ENCODE measurements at places on chromosomes 6 and 20. TPM values are rescaled to one million over a fixed set of nuclear protein-coding genes. Genes with fewer than 3 reads are reported as not detected.
A peak's percentile ranks its signal among the peaks of the same experiment; 100 is the strongest.

- H3K4me3 ChIP-seq = no peak overlapping the region
- H3K27ac ChIP-seq = peak overlapping the region; percentile 14
- no peak for DNase-seq
- H3K36me3 ChIP-seq = peaks cover 31% of the 10 kb centered on the region
Measured at GRCh38 chr6:136696238-136696637, 96.0 kb downstream of the MAP3K5 start.

DNA sequence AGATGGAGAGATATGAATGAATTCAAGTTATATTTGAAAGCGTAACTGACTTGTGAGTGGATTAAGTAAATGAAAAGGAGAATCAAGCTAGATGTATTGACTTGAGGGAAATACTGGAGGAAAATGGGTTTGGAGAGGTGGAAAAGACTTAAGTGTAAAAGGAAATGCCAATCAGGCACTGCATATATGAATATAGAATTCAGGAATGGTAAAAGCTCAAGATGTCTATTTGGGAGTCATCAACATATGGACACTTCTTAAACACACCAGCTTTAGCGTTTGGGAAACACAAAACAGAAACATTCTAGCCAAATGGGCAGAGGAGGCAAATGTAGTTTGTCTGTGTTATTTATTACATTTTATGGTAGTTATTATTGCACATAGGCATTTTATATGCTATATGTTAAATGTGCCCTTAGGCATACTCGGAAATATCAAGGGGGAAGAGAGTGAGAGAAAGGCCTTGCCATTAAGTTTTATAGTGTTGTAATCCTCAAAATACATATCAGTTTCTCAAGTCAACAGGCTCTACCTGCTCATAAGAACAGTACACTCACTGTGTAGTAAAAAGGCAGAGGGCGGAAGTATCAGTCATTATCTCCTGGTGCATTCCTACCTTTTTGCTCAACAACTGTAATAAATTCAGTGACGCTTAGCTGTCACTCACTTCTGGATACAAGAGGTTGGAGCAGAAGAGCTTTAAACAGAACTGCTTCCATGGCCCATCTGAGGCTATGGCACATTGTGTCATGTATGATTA, 33.7 kb upstream of the ME1 start:
- no peaks in the 10 kb centered on the region for H3K4me1 ChIP-seq
- H3K4me3 ChIP-seq = no peak overlapping the region
- no peaks in the 10 kb centered on the region for H3K27me3 ChIP-seq
- DNase-seq = no peak
- no peaks in the 10 kb centered on the region for H3K36me3 ChIP-seq
- no peak overlapping the region for H3K27ac ChIP-seq

- no peak for DNase-seq
- no peak overlapping the region for H3K27ac ChIP-seq
- no peaks in the 10 kb centered on the region for H3K36me3 ChIP-seq
- no peaks in the 10 kb centered on the region for H3K27me3 ChIP-seq
- peaks cover 6% of the 10 kb centered on the region for H3K4me1 ChIP-seq
Measured at GRCh38 chr6:46879003-46879402, 42.7 kb downstream of the ADGRF5 start.

- no peaks in the 10 kb centered on the region for H3K27me3 ChIP-seq
- peaks cover 26% of the 10 kb centered on the region for H3K36me3 ChIP-seq
- H3K27ac ChIP-seq = peak overlapping the region; percentile 1
- no peak for DNase-seq
- H3K4me1 ChIP-seq = peaks cover 21% of the 10 kb centered on the region
Measured at GRCh38 chr6:89085409-89086205, 5.1 kb downstream of the PNRC1 start.

GRCh38 chr6:168097221-168097620, 18.2 kb upstream of the FRMD1 start:
- H3K4me3 ChIP-seq = no peak overlapping the region
- no peaks in the 10 kb centered on the region for H3K36me3 ChIP-seq
- H3K27me3 ChIP-seq = peaks cover 31% of the 10 kb centered on the region
- peak overlapping the region; percentile 34 for H3K27ac ChIP-seq

- H3K4me1 ChIP-seq = peaks cover 19% of the 10 kb centered on the region
- DNase-seq = no peak
- no peaks in the 10 kb centered on the region for H3K36me3 ChIP-seq
- no peaks in the 10 kb centered on the region for H3K27me3 ChIP-seq
Measured at GRCh38 chr6:121521164-121521555, 85.7 kb downstream of the GJA1 start.

GRCh38 chr6:129662980-129663431, 47.0 kb downstream of the ARHGAP18 start:
- H3K27ac ChIP-seq = no peak overlapping the region
- H3K4me1 ChIP-seq = peaks cover 22% of the 10 kb centered on the region
- no peak for DNase-seq
- no peaks in the 10 kb centered on the region for H3K36me3 ChIP-seq

GRCh38 chr6:110761371-110761770, 53.9 kb downstream of the CDK19 start:
- no peak overlapping the region for H3K27ac ChIP-seq
- H3K4me3 ChIP-seq = no peak overlapping the region
- H3K27me3 ChIP-seq = no peaks in the 10 kb centered on the region
- DNase-seq = no peak
- H3K4me1 ChIP-seq = peaks cover 7% of the 10 kb centered on the region

DNA sequence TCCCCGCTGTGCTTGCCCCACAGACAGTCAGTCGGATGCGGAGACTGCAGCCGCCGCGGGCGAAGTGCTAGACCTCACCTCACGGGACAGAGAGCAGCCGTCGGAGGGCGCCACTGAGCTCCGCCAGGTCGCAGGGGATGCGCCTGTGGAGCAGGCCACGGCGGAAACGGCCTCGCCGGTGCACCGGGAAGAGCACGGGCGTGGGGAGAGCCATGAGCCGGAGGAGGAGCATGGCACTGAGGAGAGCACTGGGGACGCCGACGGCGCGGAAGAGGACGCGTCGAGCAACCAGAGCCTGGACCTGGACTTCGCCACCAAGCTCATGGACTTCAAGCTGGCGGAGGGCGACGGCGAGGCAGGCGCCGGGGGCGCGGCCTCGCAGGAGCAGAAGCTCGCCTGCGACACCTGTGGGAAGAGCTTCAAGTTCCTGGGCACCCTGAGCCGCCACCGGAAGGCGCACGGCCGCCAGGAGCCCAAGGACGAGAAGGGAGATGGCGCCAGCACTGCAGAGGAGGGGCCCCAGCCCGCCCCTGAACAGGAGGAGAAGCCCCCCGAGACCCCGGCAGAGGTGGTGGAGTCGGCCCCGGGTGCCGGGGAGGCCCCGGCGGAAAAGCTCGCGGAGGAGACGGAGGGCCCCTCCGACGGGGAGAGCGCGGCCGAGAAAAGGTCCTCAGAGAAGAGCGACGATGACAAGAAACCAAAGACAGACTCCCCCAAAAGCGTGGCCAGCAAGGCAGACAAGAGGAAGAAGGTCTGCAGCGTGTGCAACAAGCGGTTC, 66.4 kb downstream of the SSR1 start:
- peaks cover 20% of the 10 kb centered on the region for H3K4me1 ChIP-seq
- H3K4me3 ChIP-seq = no peak overlapping the region
- peaks cover 78% of the 10 kb centered on the region for H3K36me3 ChIP-seq
- DNase-seq = no peak
- no peak overlapping the region for H3K27ac ChIP-seq

- peak; percentile 6 for DNase-seq
- no peaks in the 10 kb centered on the region for H3K36me3 ChIP-seq
- H3K27me3 ChIP-seq = no peaks in the 10 kb centered on the region
- H3K4me3 ChIP-seq = no peak overlapping the region
Measured at GRCh38 chr6:10434235-10434634, 19.4 kb upstream of the TFAP2A start.

DNA sequence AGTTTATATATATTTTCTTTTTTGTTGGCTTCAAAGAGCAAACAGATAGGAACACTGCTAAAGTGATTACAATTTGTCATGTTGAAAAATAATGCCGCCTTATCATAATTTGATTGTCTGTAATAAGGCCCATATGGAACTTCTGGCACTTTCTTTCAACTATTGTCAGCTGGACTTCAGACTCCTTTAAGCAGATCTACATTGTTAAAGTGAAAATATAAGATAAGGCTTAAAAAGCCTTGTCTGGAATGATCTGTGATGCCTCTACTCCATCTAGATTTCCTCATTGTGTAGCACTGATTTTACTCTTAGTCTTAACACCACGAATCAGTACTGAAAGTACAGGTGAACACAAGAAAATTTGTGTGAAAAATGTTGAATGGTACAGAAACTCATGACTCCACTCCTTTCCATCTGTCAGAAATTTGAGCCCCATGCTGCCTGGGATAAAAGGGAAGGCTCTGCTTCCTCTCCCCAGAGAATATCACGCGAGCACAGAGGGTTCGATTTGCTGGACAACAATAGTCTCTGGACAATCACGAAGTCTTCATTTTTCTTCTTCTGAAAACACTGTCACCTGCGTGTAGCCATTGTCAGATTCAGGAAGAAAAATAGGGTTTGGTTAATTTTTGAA, 56.0 kb downstream of the BCAS1 start:
- H3K27me3 ChIP-seq = no peaks in the 10 kb centered on the region
- no peaks in the 10 kb centered on the region for H3K4me1 ChIP-seq
- no peak overlapping the region for H3K4me3 ChIP-seq
- H3K36me3 ChIP-seq = no peaks in the 10 kb centered on the region

- no peak for DNase-seq
- H3K27ac ChIP-seq = no peak overlapping the region
- no peaks in the 10 kb centered on the region for H3K36me3 ChIP-seq
- H3K27me3 ChIP-seq = no peaks in the 10 kb centered on the region
- H3K4me1 ChIP-seq = no peaks in the 10 kb centered on the region
Measured at GRCh38 chr6:19905584-19905983, 68.4 kb downstream of the ID4 start.

- no peaks in the 10 kb centered on the region for H3K27me3 ChIP-seq
- H3K4me1 ChIP-seq = no peaks in the 10 kb centered on the region
- no peak overlapping the region for H3K4me3 ChIP-seq
- DNase-seq = no peak
- no peaks in the 10 kb centered on the region for H3K36me3 ChIP-seq
Measured at GRCh38 chr6:168799067-168799466, 358.1 kb downstream of the SMOC2 start.

DNA sequence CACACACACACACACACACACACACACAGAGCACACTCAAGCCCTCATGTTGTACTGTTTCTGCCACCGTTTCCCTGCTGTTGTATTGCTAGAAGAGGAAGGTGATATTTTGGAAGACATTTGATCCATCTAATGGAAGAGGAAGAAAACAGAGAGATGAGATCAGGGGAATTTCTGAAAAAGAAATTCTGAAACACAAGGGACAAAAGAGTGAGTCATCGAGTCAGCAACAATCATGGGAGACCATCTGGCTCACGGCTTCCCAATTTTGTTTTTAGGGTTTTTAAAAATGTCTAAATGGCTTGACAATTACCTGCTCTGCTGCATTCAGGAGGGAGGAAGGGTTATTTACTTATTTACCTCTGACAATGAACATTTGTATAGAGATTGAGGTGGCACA, 22.0 kb downstream of the SOX4 start:
- DNase-seq = no peak
- H3K4me1 ChIP-seq = peaks cover 4% of the 10 kb centered on the region
- H3K27ac ChIP-seq = no peak overlapping the region
- H3K27me3 ChIP-seq = no peaks in the 10 kb centered on the region
- H3K36me3 ChIP-seq = no peaks in the 10 kb centered on the region

DNA sequence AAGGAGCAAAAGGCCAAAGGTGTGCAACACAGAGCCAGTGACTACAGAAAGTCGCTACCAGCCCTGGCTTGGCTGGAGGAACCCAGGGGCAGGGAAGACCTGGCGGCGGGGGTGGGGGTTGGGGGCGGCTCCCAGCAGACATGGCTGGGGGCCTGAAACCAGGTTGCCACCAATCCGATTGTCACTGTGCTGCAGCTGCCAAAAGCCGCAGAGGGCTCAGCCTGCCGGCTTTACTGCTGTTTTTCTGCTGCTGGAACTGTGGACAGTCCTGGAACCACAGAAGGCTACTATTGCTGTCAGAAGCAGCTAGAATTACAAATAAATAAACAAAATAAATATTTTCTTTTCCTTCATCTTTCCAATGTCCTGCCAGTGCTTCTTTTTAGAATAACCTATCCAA, 25.7 kb upstream of the OGFRL1 start:
- H3K27ac ChIP-seq = no peak overlapping the region
- DNase-seq = no peak
- no peaks in the 10 kb centered on the region for H3K27me3 ChIP-seq
- H3K4me1 ChIP-seq = no peaks in the 10 kb centered on the region
- no peak overlapping the region for H3K4me3 ChIP-seq

DNA sequence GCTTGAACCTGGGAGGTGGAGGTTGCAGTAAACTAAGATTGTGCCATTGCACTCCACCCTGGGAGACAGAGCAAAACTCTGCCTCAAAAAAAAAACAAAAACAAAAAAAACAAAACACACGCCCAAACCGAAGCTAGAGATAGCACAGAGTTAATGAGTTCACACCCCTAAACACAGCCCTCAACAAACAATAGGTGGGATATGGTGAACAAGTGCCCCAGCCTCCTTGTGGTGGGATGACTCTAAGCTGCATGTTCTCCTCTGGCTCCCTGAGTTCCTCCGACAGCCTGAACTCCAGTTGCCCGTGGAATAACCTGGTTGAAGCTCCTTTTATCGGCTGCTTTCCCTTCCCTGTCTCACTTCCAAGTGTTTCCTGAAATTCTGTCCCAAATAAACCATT, 22.1 kb upstream of the DSN1 start:
- no peak overlapping the region for H3K27ac ChIP-seq
- H3K4me3 ChIP-seq = no peak overlapping the region
- no peaks in the 10 kb centered on the region for H3K27me3 ChIP-seq
- no peaks in the 10 kb centered on the region for H3K4me1 ChIP-seq
- DNase-seq = no peak

DNA sequence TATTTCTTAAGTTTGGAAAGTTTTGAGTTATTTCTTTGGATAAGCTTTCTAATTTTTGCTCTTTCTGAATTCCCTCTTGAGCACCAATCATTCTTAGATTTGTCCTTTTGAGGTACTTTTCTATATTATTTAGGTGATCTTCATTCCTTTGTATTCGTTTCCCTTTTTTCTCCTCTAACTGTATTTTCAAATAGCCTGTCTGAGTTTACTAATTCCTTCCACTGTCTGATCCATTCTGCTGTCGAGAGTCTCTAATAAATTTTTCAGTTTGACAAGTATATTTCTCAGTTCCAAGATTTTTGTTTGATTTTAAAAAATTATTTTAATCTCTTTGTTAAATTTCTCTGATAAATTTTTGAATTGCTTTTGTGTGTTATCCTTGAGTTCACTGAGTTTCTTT, 16.3 kb upstream of the ZNF311 start:
- no peak overlapping the region for H3K4me3 ChIP-seq
- DNase-seq = no peak
- peaks cover 7% of the 10 kb centered on the region for H3K4me1 ChIP-seq
- no peak overlapping the region for H3K27ac ChIP-seq
- no peaks in the 10 kb centered on the region for H3K36me3 ChIP-seq

GRCh38 chr6:66516377-66516776, 809.4 kb upstream of the EYS start:
- DNase-seq = no peak
- H3K36me3 ChIP-seq = no peaks in the 10 kb centered on the region
- no peak overlapping the region for H3K4me3 ChIP-seq
- no peak overlapping the region for H3K27ac ChIP-seq

Gene BTNL2
- not detected for polyA plus RNA-seq

Gene SIRPA
- 5.7 TPM for polyA plus RNA-seq

Gene CTAGE9
- polyA plus RNA-seq = not detected

Gene KIF25
- polyA plus RNA-seq = 0.33 TPM

Gene GRM1
- polyA plus RNA-seq = not detected

Gene CCN6
- not detected for polyA plus RNA-seq

Gene INSM1
- polyA plus RNA-seq = 2.1 TPM

Gene ZBTB12
- polyA plus RNA-seq = 3.4 TPM

Gene CRISP3
- polyA plus RNA-seq = not detected
